RWPE1 (cell line): ENCODE measurements at places on chromosomes 7 and 10.

GRCh38 chr10:92690915-92691590, 1.3 kb downstream of the HHEX start:
- DNase-seq: no peak

DNA sequence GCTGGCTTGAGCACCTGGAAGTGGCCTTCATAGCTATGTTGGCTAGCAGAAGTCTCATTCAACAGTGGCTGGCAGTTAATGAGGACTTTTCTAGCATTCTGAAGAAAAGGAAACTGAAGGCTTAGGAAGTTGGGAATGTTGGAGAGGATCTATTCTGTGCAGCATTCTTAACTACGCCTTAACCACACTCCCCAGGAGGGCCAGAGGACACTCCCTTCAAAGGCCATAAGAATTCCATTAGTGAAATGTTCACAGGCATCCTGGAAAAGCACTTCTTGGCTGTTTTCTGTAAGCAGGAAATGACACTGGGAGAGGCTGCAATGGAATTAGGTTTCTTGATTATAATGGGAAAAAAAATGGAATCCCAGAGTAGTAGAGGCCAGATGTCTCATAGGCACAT, 188.9 kb downstream of the ARHGAP12 start:
- no peak for DNase-seq

GRCh38 chr7:81150951-81151361, 232.1 kb upstream of the SEMA3C start:
- DNase-seq: no peak

DNA sequence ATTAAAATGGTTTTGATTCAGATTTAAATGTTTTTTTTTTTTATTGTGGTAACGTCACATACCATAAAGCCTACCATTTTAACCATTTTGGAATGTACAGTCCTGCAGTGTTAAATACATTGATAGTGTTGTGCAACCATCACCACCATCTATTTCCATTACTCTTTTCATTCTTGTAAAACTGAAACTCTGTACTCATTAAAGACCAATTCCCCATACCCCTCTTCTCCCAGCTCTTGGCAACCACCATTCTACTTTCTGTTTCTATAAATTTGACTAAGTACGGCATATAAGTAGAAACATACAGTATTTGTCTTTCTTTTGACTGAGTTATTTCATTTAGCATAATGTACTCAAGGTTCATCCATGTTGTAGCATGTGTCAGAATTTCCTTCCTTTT, 96.2 kb downstream of the EXOC4 start:
- no peak for DNase-seq

GRCh38 chr7:143380646-143381426, at the start of gene ZYX:
ZYX (plus strand) TSS chr7:143381345; CDS start chr7:143381572, 227 bp downstream.
- peak; percentile 95 for DNase-seq
